ENCODE measurements at places on chromosomes 6 and 20. TPM values are rescaled to one million over a fixed set of nuclear protein-coding genes. Genes with fewer than 3 reads are reported as not detected.

IPCEF1 gene
- 0.27 TPM for total RNA-seq

GFOD1 gene
- 17.5 TPM for total RNA-seq

SLC18B1 gene
- 1.9 TPM for total RNA-seq

L3MBTL1 gene
- 20.7 TPM for total RNA-seq

RIMS4 gene
- total RNA-seq, result not detected

TSBP1 gene
- not detected for total RNA-seq

MYH7B gene
- 0.54 TPM for total RNA-seq

GPR63 gene
- total RNA-seq, result 0.54 TPM

TREM1 gene
- total RNA-seq, result 0.54 TPM

All from hematopoietic multipotent progenitor cell (in vitro differentiated cells).